ENCODE measurements at places on chromosomes 2 and 18. TPM values are rescaled to one million over a fixed set of nuclear protein-coding genes. Genes with fewer than 3 reads are reported as not detected.

- H3K27me3 ChIP-seq, result no peaks in the 10 kb centered on the region
- H3K36me3 ChIP-seq, result no peaks in the 10 kb centered on the region
- no peak overlapping the region for H3K4me3 ChIP-seq
- H3K27ac ChIP-seq, result no peak overlapping the region
- H3K4me1 ChIP-seq, result peaks cover 10% of the 10 kb centered on the region
Measured at GRCh38 chr2:46062637-46063412, 234.4 kb upstream of the EPAS1 start.

- H3K27me3 ChIP-seq, result no peaks in the 10 kb centered on the region
- H3K4me1 ChIP-seq, result no peaks in the 10 kb centered on the region
- no peak overlapping the region for H3K4me3 ChIP-seq
- no peak for DNase-seq
- H3K36me3 ChIP-seq, result no peaks in the 10 kb centered on the region
- H3K27ac ChIP-seq, result no peak overlapping the region
Measured at GRCh38 chr2:28336982-28337627, 55.6 kb upstream of the FOSL2 start.

The L3MBTL4 gene
- 0.05 TPM for total RNA-seq

The CFAP53 gene
- total RNA-seq, result 0.40 TPM

The ARL5A gene
- 43.7 TPM for total RNA-seq

The TRABD2A gene
- total RNA-seq, result 40.4 TPM

The DNER gene
- total RNA-seq, result not detected

The CFAP221 gene
- total RNA-seq, result not detected

- DNase-seq, result no peak
- peaks cover 2% of the 10 kb centered on the region for H3K27me3 ChIP-seq
- H3K27ac ChIP-seq, result no peak overlapping the region
Measured at GRCh38 chr2:108305901-108306300, 17.2 kb downstream of the SULT1C2 start.

- H3K4me3 ChIP-seq, result no peak overlapping the region
- no peak overlapping the region for H3K27ac ChIP-seq
- DNase-seq, result no peak
- no peaks in the 10 kb centered on the region for H3K4me1 ChIP-seq
Measured at GRCh38 chr18:2002604-2003003, 568.7 kb downstream of the METTL4 start.

The PDCL3 gene
- total RNA-seq, result 42.2 TPM

The PPP1R1C gene
- total RNA-seq, result not detected

The YIPF4 gene
- total RNA-seq, result 39.7 TPM

The TMEFF2 gene
- not detected for total RNA-seq

DNA sequence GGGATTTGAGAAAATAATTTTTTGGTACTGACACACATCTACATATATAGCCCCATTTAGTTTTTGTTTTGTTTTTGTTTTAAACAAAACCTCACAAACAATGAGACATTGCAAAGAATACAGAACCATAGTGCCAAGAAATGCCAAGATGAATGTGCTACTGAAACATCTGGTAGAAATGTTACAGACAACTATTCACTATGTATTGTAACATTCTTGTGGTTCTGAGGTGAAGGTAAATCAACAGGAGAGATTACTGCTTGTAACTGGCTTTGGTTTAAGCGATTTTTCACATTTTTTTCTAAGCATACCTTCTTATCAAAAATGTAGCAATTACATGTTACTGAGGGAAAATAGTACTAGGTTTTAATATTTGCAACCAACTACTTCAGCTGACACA, 281.3 kb downstream of the ZNF804A start:
- no peaks in the 10 kb centered on the region for H3K36me3 ChIP-seq
- no peaks in the 10 kb centered on the region for H3K4me1 ChIP-seq
- H3K4me3 ChIP-seq, result no peak overlapping the region

GRCh38 chr18:2009942-2010697, 561.2 kb downstream of the METTL4 start:
- H3K4me1 ChIP-seq, result no peaks in the 10 kb centered on the region
- H3K36me3 ChIP-seq, result no peaks in the 10 kb centered on the region
- DNase-seq, result no peak
- H3K27me3 ChIP-seq, result peaks cover 3% of the 10 kb centered on the region
- no peak overlapping the region for H3K4me3 ChIP-seq

DNA sequence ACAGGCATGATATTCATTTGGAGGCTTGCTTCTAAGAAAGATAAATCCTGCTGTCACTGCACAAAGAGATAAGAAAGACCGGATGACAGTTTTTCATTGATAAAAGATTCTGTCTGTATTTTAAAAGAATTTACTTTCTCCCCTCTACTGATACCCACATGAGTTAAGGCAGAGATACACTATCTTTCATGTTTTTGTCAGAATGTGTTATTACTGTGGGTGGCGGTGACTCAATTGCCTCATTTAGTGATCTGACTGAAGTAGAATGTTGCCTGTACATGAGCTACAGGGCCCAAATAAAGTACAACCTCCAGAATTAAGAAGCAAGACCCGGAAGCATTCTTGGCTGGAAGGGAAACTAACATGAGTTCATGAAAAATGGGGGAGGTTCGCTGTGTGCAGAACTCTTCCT, 480.0 kb downstream of the SLC4A3 start:
- no peak overlapping the region for H3K4me3 ChIP-seq
- H3K27me3 ChIP-seq, result no peaks in the 10 kb centered on the region
- no peaks in the 10 kb centered on the region for H3K4me1 ChIP-seq
- no peak overlapping the region for H3K27ac ChIP-seq
- H3K36me3 ChIP-seq, result no peaks in the 10 kb centered on the region

DNA sequence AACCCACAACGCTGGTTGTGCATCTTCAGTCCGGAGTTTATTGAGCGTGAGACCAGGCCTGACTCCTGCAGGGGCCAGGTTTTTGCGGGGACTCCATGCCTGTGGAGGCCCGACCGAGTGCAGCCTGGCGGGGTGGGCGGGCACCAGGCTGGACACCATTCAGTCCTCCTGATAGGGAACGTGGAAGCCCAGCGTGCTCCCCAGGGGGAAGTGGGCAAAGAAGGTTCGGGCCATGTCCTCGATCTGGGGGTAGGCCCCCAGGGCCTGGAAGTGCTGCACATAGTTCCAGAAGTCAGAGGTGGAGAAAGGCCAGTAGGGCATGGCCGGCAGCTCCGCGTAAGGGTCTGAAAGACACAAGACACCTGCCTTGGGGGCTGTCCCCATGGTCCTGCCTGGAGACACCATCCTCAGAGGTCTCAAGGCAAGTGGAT, 1.4 kb downstream of the OTOS start:
- peaks cover 25% of the 10 kb centered on the region for H3K4me1 ChIP-seq
- no peak overlapping the region for H3K27ac ChIP-seq
- H3K36me3 ChIP-seq, result no peaks in the 10 kb centered on the region
- no peak for DNase-seq
- H3K27me3 ChIP-seq, result no peaks in the 10 kb centered on the region
- no peak overlapping the region for H3K4me3 ChIP-seq

DNA sequence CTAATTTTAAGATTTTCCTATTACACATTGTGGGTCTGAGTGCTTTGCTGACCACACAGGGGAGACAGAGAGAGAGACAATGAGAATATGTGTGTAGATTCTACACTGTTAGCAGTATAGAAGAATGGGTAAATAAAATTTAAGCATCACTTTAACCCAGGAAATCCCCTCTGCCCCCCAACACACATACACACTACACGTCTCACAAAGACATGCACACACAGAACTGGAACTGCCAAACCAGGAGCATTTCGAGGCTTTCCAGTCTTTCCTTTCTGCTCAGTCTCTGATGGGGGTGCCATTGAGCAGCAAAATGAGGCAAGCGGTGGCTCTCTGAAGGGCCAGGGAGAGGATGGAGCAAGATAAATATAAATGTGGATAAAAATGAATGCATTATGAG, 2.5 kb downstream of the MERTK start:
- no peak overlapping the region for H3K4me3 ChIP-seq
- H3K27me3 ChIP-seq, result peaks cover 14% of the 10 kb centered on the region
- H3K4me1 ChIP-seq, result peaks cover 11% of the 10 kb centered on the region
- H3K27ac ChIP-seq, result no peak overlapping the region
- DNase-seq, result peak; percentile 25

The LAMA1 gene
- total RNA-seq, result not detected

The ASB1 gene
- 29.9 TPM for total RNA-seq

- H3K27me3 ChIP-seq, result peaks cover 8% of the 10 kb centered on the region
- no peaks in the 10 kb centered on the region for H3K36me3 ChIP-seq
- H3K27ac ChIP-seq, result no peak overlapping the region
- peak; percentile 72 for DNase-seq
Measured at GRCh38 chr2:179422037-179422643, 157.5 kb upstream of the SESTD1 start.

DNA sequence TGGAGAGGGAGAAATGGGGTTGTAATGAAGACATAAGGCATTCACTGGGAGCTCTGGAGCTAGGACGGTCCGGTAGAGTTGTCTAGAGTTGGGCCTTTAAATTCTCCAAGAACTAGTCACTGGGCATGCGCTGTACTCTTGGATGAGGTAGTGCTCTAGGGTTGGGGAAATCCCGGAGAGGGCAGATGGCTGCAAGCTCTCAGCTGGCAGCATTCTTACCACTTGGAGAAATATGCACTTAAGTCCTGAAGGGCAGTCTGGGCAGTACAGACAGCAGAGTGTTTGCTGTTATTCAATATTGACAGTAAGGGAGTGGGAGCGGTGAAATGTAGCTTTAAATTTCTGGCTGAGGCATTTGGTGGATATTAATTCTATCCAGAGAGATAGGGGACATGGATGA, 214.6 kb downstream of the RDH14 start:
- no peak for DNase-seq
- H3K27me3 ChIP-seq, result no peaks in the 10 kb centered on the region
- no peak overlapping the region for H3K27ac ChIP-seq
- no peaks in the 10 kb centered on the region for H3K36me3 ChIP-seq

DNA sequence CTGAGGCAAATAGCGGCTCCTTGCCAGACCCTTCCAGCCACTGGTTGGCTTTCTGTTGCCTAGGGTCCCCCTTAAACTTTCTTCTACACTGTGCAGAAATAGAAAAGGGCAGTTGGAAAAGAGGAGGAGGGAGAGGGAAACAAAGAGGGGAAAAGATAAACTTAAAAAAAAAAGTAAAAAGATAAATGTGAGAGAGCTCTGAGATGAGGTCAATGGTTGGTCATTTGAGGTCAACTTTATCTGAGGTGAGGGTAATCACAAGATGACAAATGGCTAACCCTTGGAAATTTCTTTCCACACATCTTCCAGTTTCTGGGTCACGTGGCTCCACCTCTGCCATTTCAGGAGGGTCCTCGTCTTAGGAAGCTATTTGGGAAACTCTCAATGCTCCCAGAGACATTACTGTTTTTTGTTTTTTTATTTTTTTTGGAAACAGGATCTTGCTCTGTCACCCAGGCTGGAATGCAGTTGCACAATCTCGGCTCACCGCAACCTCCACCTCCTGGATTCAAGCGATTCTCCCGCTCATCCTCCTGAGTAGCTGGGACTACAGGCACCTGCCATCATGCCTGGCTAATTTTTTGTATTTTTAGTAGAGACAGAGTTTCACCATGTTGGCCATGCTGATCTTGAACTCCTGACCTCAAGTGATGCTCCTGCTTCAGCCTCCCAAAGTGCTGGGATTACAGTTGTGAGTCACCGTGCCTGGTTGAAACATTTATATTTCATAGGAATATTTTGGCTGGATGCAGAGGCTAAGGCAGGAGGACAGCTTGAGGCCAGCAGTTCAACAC, 199.9 kb downstream of the TGIF1 start:
- H3K4me1 ChIP-seq, result peaks cover 28% of the 10 kb centered on the region
- no peaks in the 10 kb centered on the region for H3K36me3 ChIP-seq
- H3K27ac ChIP-seq, result no peak overlapping the region
- no peaks in the 10 kb centered on the region for H3K27me3 ChIP-seq
- DNase-seq, result no peak
- H3K4me3 ChIP-seq, result no peak overlapping the region

The SRD5A2 gene
- total RNA-seq, result not detected

The IL36A gene
- total RNA-seq, result not detected
